Right cardiac atrium (tissue), 5 donors: ENCODE measurements at places on chromosomes 4 and X. TPM values are rescaled to one million over a fixed set of nuclear protein-coding genes. Genes with fewer than 3 reads are reported as not detected.

The PDGFRA gene
- polyA plus RNA-seq, result 15.1 TPM

The FOXR2 gene
- not detected for polyA plus RNA-seq

The CTAG2 gene
- polyA plus RNA-seq, result not detected

The EDA2R gene
- polyA plus RNA-seq, result 0.14 TPM

The EPHA5 gene
- polyA plus RNA-seq, result 0.34 TPM
